Karpas-422 (cell line): ENCODE measurements at places on chromosomes 2 and 18.

DNA sequence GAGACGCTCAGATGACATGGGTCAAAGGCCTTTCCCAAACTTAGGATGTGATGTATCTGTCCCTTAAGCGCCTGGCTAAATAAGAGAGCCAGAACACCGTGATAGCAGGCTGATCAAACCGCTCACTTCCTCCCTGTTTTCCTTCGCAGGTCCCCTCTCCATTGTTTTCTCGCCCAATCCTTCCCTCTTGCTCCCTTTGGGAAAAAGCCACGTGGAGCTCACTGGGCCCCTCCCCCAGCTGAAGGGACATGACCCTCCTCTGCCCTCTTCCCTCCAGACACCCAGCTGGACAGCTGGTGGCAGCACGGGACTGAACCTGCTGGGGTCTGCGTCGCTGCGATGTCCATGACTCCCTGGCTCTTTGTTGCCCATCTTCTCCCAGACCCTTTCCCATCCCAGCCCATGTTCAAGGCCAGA is 201.7 kb downstream of the TNS1 start:
- no peaks in the 10 kb centered on the region for H3K36me3 ChIP-seq
- H3K27ac ChIP-seq, result no peak overlapping the region
- no peak overlapping the region for H3K4me3 ChIP-seq
- no peaks in the 10 kb centered on the region for H3K4me1 ChIP-seq

DNA sequence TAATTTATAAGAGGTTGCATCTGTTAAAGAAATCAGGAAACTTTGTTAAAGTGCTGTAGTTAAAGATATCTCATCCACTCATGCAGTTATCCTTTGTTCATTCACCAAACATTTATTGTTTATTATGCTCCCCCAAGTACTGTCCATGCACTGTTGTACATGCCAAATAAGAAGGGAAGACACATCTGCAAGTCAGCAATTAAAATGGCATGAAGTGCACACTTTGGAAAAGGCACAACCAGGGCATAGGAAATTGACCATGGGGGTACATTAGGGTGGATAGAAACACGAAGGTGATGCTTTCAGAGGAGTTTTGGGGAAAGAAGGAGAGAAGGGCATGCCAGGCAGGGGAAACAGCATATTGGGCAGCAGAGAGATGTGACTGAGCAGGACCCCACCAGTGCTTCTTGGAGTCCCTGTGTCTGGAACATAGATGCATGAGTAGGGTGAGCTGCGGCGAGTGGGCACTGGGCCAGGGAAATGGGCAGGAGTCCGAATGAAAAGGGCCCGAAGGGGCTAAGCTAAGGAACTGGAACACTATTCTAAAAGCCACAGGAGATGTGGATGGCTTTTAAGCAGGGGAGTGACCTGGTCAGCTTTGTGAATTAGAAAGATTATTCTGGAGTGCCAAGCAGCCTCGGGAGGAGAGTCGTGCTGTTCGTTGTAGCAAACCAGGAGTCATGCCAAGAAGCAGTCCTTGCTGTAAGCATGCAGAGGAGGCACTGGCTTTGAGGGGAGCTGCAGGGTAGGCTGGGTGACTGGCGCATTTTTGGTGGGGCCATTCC is 316.3 kb downstream of the AGPS start:
- no peaks in the 10 kb centered on the region for H3K27me3 ChIP-seq
- no peak overlapping the region for H3K4me3 ChIP-seq
- no peaks in the 10 kb centered on the region for H3K4me1 ChIP-seq
- no peak overlapping the region for H3K27ac ChIP-seq

DNA sequence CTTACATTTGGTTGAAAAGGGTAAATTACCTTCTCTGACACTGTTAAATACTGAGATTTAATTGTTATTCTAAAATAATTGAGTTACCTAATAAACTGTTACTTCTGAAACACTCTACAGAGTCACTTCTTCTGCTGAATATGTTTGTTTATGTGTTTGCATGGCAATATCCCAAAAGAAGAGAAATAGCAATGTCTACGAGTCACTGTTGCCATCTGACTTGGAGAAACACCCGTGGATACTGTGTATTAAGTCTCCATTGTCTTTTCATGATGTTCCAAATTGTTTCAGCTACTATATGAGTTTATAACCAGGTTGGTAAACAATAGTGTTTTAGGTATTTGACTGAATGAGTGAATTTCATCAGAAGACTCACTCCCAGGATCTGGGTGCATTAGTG is 754.2 kb upstream of the ID2 start:
- H3K4me1 ChIP-seq, result no peaks in the 10 kb centered on the region
- no peaks in the 10 kb centered on the region for H3K27me3 ChIP-seq
- no peak overlapping the region for H3K27ac ChIP-seq

GRCh38 chr2:56049233-56049845 is 125.8 kb upstream of the EFEMP1 start:
- no peaks in the 10 kb centered on the region for H3K4me1 ChIP-seq
- H3K27ac ChIP-seq, result no peak overlapping the region
- H3K4me3 ChIP-seq, result no peak overlapping the region
- no peaks in the 10 kb centered on the region for H3K36me3 ChIP-seq
- no peaks in the 10 kb centered on the region for H3K27me3 ChIP-seq
